Astrocyte (in vitro differentiated cells and primary cell): ENCODE measurements at places on chromosomes 13 and 19. TPM values are rescaled to one million over a fixed set of nuclear protein-coding genes. Genes with fewer than 3 reads are reported as not detected.

DNA sequence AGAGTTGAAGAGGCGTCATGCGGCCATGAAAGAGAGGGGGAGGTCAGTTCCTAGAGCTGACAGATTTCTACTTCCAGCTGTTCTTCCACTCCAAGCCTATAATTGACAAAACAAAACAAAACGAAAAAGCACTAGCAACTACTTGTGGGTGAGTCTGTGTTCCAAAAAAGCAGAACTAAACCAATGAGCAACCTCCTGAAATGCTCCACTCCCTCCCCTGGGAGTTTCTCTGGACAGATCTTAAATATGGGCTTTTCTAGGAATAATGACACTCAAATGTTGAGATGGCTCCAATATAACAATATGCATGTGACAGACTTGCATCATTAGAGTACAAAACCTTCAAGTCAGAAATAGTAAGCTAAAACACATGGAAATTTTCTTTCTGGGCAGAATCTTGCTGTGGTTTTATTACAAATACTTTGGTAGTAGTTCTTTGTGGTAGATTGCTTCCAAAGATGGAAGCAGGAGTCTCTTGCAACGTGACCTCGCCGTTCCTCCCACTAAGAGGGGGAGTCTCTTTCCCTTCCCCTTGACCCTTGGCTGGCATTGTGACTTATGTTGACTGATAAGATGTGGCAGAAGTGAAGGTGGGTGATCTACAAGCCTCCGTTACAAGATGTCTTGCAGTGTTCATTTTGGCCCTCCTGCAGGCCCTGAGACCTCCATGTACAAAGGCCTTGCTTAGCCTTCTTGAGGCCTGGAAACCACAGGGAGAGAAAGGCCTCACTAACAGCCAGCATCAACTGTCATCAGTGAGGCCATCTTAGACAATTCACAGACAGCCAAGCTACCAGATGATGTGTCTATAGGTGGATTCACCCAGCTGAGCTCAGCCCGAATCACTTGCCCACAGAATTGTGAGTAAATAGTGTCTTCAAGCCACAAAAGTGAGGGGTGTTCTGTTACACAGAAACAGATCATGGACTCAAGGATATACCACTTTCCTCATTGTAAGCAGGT is 173.1 kb upstream of the RFC3 start:
- no peak overlapping the region for H3K27ac ChIP-seq
- H3K4me1 ChIP-seq = peaks cover 5% of the 10 kb centered on the region
- no peak overlapping the region for H3K4me3 ChIP-seq
- H3K36me3 ChIP-seq = no peaks in the 10 kb centered on the region
- DNase-seq = no peak

Gene ZNF625
- 13.7 and 16.1 TPM in 2 replicates for total RNA-seq

- no peak overlapping the region for H3K4me3 ChIP-seq
- H3K4me1 ChIP-seq = no peaks in the 10 kb centered on the region
- DNase-seq = no peak
- no peak overlapping the region for H3K27ac ChIP-seq
- no peaks in the 10 kb centered on the region for H3K27me3 ChIP-seq
- no peaks in the 10 kb centered on the region for H3K36me3 ChIP-seq
Observed at GRCh38 chr13:60016229-60016628, 147.5 kb downstream of the DIAPH3 start.

Gene SMIM44
- not detected in 2 replicates for total RNA-seq

DNA sequence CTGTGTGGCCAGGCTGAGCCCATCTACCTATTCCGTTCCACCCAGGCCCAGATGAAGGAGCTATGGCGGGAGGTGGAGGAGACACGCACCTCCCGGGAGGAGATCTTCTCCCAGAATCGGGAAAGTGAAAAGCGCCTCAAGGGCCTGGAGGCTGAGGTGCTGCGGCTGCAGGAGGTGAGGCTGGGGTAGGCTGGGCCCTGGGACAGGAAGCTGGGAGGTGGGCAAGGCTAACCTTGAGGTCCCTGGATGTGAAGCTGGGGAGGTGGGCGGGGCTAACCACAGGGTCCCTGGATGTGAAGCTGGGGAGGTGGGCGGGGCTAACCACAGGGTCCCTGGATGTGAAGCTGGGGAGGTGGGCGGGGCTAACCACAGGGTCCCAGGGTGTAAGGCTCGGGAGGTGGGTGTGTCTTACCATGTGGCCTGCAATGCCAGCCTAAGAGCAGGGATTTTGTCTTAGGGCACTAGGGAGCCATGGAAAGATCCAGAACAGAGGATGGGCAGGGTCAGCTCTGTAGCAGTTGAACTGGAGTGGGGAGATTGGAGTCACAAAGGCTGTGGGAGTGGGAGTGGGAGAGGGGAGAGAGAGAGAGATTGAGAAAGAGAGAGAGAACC is 36.9 kb downstream of the KCNC3 start:
- H3K4me1 ChIP-seq = no peaks in the 10 kb centered on the region
- H3K4me3 ChIP-seq = no peak overlapping the region
- no peak overlapping the region for H3K27ac ChIP-seq
- H3K27me3 ChIP-seq = no peaks in the 10 kb centered on the region
- H3K36me3 ChIP-seq = no peaks in the 10 kb centered on the region

GRCh38 chr13:102751886-102752285 is 21.7 kb downstream of the TEX30 start:
- no peaks in the 10 kb centered on the region for H3K36me3 ChIP-seq
- no peak for DNase-seq
- no peak overlapping the region for H3K27ac ChIP-seq
- H3K4me3 ChIP-seq = no peak overlapping the region
- H3K27me3 ChIP-seq = no peaks in the 10 kb centered on the region

DNA sequence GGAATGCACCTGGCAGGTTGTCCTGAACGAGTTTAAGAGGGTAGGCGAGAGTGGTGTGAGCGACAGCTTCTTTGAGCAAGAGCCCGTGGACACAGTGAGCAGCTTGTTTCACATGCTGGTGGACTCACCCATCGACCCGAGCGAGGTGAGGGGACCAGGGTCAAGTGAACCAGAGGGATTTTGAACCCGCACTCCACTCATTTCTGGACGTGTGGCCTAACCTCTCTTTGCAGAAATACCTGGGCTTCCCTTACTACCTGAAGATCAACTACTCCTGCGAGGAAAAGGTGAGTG is 1.7 kb downstream of the CATSPERG start:
- no peak for DNase-seq
- no peaks in the 10 kb centered on the region for H3K27me3 ChIP-seq
- H3K36me3 ChIP-seq = no peaks in the 10 kb centered on the region
- peaks cover 4% of the 10 kb centered on the region for H3K4me1 ChIP-seq

Gene F2RL3
- not detected in 2 replicates for total RNA-seq

Gene PRODH2
- total RNA-seq = not detected in 2 replicates

Gene CADM4
- total RNA-seq = 40.8 and 52.1 TPM in 2 replicates

- peaks cover 2% of the 10 kb centered on the region for H3K4me1 ChIP-seq
- DNase-seq = peak; percentile 28
- peaks cover 12% of the 10 kb centered on the region for H3K36me3 ChIP-seq
Observed at GRCh38 chr19:9308091-9308770, 1.4 kb downstream of the ZNF699 start.

- H3K4me1 ChIP-seq = peaks cover 4% of the 10 kb centered on the region
- no peaks in the 10 kb centered on the region for H3K36me3 ChIP-seq
- no peaks in the 10 kb centered on the region for H3K27me3 ChIP-seq
- H3K4me3 ChIP-seq = no peak overlapping the region
- H3K27ac ChIP-seq = peak overlapping the region; percentile 2
Observed at GRCh38 chr13:39411511-39411910, 191.5 kb downstream of the LHFPL6 start.

- no peaks in the 10 kb centered on the region for H3K27me3 ChIP-seq
- no peak overlapping the region for H3K4me3 ChIP-seq
- no peak overlapping the region for H3K27ac ChIP-seq
- no peak for DNase-seq
- H3K36me3 ChIP-seq = no peaks in the 10 kb centered on the region
Observed at GRCh38 chr13:43111559-43112400, 88.4 kb downstream of the DNAJC15 start.

GRCh38 chr13:42066542-42066941 is 18.1 kb downstream of the DGKH start:
- peaks cover 21% of the 10 kb centered on the region for H3K4me1 ChIP-seq
- peak; percentile 74 for DNase-seq
- H3K27ac ChIP-seq = peak overlapping the region; percentile 65
- no peaks in the 10 kb centered on the region for H3K27me3 ChIP-seq
- no peak overlapping the region for H3K4me3 ChIP-seq

Gene CNN1
- 201 and 236 TPM in 2 replicates for total RNA-seq

- no peak overlapping the region for H3K27ac ChIP-seq
- no peaks in the 10 kb centered on the region for H3K36me3 ChIP-seq
- H3K27me3 ChIP-seq = no peaks in the 10 kb centered on the region
- DNase-seq = no peak
Observed at GRCh38 chr19:58368561-58369360, 6.2 kb upstream of the ZNF497 start.

GRCh38 chr13:36912369-36912768 is 7.7 kb downstream of the SMAD9 start:
- no peaks in the 10 kb centered on the region for H3K27me3 ChIP-seq
- H3K27ac ChIP-seq = no peak overlapping the region
- H3K4me1 ChIP-seq = no peaks in the 10 kb centered on the region
- H3K36me3 ChIP-seq = no peaks in the 10 kb centered on the region

GRCh38 chr13:79673310-79673992 is 192.5 kb downstream of the NDFIP2 start:
- H3K27me3 ChIP-seq = no peaks in the 10 kb centered on the region
- H3K36me3 ChIP-seq = no peaks in the 10 kb centered on the region
- no peak overlapping the region for H3K27ac ChIP-seq
- DNase-seq = no peak

DNA sequence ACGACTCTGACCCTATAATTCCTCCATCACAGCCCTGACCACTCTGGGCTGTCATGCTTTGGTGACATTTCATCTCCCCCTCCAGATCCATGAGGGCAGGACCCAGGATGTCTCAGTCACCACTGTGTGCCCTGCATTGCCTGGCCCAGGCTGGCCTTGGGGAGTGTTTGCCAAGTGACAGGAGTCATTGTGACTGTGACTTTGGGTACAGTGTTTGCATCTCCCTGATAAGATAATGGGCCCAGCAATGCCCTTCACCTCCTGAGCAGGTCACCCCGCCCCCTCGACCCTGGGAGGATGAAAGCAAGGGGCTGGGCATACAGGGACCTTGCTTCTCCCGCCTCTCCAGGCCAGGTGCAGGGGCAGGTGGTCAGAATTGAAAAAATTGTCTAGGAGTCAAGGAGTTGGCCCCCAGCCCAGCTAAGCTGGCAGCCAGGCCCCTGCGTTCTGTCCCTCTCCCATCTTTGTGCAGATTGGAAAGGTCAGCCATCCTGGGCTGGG is 5.9 kb upstream of the ATP4A start:
- no peak overlapping the region for H3K27ac ChIP-seq
- H3K4me3 ChIP-seq = no peak overlapping the region
- no peaks in the 10 kb centered on the region for H3K27me3 ChIP-seq
- H3K4me1 ChIP-seq = no peaks in the 10 kb centered on the region

DNA sequence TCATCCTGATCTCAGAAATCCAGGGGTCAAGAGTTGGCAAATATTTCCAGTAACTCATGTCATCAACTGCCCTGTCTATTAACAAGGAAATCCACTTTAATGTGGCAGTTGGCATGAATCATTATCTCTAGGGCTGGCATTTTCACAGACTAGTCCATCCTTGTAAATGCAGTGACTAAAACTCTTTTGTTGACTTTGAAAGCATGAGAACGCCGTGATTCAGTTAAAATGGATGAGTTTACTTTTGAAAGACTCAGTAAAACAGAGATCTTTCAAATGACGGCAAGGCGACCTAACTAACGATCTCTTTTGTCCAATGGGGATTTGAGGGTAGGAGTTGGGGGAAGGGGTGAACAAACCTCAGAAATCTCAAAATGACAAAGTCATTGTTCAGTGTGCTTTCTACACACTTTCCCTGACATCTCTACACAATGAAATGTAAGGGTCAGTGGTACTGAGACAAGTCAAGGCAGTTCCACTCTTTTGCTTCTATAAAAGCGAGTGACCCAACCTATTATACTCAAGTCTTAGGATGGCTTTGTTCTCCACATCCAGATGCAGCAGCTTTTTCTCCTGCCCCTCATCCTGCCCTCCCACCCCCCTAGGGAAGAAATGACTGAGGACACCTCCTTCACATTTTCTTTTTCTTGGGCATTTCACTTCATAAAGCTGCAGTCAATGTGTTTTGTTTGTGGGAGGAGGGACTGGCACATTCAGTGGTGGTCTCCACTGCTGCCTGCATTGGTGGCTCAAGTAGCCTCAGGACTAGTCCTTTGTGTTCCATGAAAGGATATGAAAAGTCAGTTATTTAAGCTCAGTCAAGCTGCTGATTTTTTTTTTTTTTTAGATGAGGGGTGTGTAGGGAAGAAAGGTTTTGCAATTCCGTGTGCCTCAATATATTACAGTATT is 200.5 kb downstream of the ABCC4 start:
- no peaks in the 10 kb centered on the region for H3K27me3 ChIP-seq
- H3K4me3 ChIP-seq = peak overlapping the region; percentile 40
- DNase-seq = peak; percentile 73
- peaks cover 17% of the 10 kb centered on the region for H3K4me1 ChIP-seq

- no peak overlapping the region for H3K4me3 ChIP-seq
- H3K27ac ChIP-seq = no peak overlapping the region
- no peaks in the 10 kb centered on the region for H3K27me3 ChIP-seq
- H3K36me3 ChIP-seq = peaks cover 15% of the 10 kb centered on the region
- H3K4me1 ChIP-seq = peaks cover 11% of the 10 kb centered on the region
Observed at GRCh38 chr13:108212886-108213285, 2.5 kb downstream of the LIG4 start.

DNA sequence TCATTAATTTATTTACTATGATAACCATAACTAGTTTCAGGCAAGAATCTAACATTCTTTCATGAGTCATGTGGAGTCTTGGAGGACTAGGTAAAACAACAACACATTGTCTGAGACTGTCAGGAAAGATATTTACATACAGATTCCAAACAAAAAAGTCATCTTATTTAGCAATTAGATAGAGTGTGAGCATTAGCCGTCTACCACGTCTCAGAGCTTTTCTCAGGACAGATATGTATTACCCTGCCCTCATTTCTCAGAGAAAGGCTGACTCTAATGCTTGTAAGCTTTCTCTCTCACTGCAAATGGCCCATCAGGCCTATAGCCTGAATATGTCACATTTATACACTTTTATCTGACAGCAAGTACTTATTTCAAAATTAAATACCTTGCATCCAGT is 312.1 kb upstream of the PCDH20 start:
- no peak overlapping the region for H3K4me3 ChIP-seq
- H3K27me3 ChIP-seq = no peaks in the 10 kb centered on the region
- H3K27ac ChIP-seq = peak overlapping the region; percentile 65
- no peaks in the 10 kb centered on the region for H3K36me3 ChIP-seq

Gene IRGC
- total RNA-seq = not detected in 2 replicates

Gene SMIM24
- total RNA-seq = not detected in 2 replicates

DNA sequence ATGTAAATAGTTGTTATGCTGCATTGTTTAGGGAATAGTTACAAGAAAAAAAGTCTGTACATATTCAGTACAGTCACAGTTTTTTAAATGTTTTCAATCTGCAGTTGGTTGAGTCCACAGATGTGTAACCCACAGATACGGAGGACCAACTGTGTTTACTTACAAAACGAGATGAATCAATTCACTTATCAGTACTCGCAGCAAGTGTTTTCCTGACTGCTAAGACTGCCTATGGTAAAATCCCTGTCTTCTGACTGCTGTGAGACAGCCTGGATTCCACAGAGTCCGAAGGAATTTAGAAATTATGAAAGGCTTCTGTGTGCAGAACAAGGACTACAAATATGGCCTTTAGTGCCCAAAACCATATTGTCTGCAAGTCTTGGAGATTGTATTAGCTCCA is 45.7 kb upstream of the C1QTNF9 start:
- H3K4me3 ChIP-seq = no peak overlapping the region
- peak; percentile 61 for DNase-seq
- no peaks in the 10 kb centered on the region for H3K36me3 ChIP-seq
